Eye (tissue), 1 donor: ENCODE measurements at places on chromosomes 13 and 19.

DNA sequence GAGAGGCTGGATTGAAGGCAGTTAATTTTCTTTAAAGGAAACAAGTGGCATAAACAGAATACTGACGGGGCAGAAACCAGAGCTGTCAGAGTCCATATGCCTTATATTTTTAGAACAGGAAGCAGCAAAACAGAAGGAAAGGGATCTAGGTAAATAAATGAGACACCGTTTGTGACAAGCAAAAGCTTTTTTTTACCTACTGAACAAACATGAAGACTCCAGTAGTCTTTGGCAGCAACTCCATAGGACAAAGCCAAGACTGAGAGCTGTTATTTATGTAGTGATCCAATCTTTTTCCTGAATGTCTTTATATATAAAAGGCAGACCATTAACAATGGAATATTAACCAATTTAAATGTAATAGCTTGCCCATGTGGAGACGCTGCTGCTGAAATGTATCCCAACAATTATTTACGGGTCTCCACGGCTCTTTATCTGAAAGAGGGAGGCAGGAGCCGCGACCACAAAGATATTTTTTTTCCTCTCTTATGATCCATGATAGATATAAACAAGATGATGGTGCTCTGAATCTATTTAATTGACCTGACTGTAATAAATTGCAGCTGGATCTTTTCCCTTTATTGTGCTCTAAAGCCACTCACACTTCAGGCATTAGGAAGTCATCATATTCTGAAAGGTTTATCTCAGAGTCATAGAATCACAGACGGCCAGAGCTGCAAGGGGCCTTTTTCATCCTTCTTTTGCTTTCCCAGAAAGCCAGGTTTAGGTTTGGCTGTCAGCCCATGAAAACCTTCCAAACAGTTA lies 687.8 kb downstream of the EFNB2 start:
- peak; percentile 23 for DNase-seq

DNA sequence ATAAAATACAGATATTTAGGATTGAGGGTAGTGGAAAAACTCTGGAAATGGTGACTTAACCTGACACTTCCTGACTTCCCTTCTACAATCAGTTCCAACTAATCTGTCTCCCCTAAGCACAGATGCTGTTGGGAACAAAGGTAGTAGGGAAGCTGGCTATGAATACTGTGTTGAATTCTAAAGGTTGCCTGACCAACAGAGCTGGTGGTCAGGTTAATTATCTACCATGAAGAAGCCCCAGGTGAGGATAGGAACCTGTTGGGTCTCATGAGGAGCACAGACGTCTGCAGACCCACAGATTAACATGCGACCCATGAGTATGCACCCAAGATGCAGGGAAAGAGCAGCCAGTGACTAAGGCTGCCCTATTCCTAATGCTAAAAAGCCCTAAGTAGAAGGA lies 172.3 kb downstream of the DIAPH3 start:
- no peak for DNase-seq

- no peak for DNase-seq
These were observed 183.4 kb downstream of the RBM26 start for GRCh38 chr13:79222427-79223205.

- no peak for DNase-seq
These were observed 6.1 kb downstream of the MZF1 start for GRCh38 chr19:58566989-58567388.

GRCh38 chr13:69389899-69390298 lies 717.7 kb upstream of the ATXN8OS start:
- no peak for DNase-seq

DNA sequence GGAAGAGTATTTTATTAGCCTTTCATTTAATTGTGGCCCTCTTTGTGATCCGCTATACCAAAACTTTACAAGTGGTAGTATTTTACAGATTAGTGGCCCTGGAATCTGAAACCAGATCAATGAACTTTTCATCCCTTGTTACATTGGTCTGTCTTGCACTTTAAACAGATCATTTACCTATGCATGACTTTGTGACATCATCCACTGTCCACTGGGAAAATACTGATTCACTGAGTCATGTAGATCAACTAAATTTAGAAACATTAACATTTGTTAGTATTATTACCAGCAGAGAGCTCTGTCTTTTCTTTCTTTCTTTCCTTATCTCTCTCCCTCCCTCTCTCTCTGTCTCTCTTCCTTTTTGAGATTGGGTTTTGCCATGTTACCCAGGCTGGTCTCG lies 17.5 kb downstream of the PCDH8 start:
- DNase-seq = no peak

GRCh38 chr19:55176076-55176475 lies 4.0 kb downstream of the SYT5 start:
- no peak for DNase-seq

DNA sequence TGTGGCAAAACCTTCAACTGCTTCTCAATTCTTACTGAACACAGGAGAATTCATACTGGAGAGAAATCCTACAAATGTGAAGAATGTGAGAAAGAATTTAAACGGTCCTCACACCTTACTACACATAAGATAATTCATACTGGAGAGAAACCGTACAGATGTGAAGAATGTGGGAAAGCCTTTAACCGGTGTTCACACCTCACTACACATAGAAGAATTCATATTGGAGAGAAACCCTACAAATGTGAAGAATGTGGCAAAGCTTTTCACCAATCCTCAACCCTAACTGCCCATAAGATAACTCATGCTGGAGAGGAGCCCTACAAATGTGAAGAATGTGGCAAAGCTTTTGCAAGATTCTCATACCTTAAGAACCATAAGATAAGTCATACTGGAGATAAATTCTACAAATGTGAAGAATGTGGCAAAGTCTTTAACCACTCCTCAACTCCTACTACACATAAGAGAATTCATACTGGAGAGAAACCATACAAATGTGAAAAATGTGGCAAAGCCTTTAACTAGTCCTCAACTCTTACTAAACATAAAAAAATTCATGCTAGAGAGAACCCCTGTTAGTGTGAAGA lies 111.7 kb downstream of the ZNF100 start:
- DNase-seq = no peak

DNA sequence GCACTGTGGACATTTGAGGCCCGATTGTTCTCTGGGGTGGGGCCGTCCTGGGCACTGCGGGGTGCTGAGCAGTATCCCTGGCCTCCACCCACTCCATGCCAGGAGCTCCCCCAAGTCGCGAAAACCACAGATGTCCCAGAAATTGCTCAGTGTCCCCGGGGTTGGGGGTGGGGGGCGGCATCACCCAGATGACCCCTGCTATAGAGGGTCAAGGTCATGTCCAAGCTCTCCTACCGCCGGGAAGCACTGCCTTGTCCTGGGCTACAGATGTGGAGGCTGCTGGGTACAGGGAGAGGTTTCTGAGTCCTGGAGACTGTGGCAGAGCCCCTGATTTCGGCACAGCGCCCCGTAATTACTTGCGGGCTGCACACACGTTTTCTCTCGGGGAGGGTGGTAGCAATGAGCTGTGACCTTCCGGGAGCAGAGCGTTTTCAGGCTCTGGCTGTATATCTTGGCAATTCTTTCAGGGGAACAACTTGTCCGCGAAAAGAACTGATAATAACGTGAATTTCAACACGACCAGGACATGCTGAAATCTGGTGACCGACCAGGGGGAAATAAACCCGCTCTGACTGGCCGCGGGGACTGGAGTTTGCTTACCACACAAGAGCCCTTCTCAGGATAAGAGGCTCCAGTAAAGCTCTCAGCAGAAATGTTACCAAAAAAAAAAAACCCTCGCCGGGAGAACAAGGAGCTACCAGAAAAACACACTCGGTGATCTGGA lies 68.1 kb downstream of the GNG7 start:
- DNase-seq = no peak

DNA sequence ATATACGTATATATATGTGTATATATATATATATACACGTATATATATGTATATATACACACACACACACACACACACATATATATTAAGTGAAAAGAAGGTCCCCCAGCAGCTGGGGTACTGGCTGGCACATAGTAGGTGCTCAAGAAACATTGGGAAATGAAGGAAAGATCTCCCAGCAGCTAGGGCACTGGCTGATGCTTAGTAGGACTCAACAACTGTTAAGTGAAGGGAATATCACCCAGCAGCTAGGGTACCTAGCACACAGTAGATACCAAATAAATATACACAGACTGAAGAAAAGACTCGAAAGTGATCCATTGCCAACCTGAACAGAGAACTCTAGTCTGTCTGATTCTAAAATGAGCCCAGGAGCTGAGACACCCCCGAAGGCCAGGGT lies 12.2 kb downstream of the PODNL1 start:
- no peak for DNase-seq
